Stimulated activated CD4-positive, alpha-beta T cell treated with anti-CD3 and anti-CD28 coated beads, TNF-alpha, amount 100 ng/mL, for 24 hours (primary cell): ENCODE measurements at places on chromosomes 1 and 21.
A peak's percentile ranks its signal among the peaks of the same experiment; 100 is the strongest.

DNA sequence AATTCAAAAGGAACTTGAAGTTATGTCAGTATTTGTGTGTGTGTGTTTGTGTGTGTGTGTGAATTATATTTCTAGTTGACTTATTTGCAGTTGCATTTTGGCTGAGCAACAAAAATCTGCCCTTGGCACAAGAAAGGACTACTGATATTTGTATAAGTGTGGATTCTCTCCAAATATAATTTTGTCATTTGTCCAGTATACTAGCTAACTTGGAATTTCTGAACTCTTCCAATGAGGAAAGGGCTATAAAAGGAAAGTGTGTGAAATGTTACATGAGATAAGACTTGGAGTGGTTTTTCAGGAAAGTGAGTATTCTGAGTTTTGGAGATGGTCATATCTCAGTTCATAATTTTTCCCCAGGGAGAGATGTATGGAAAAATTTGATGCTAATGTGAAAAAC, 1384.1 kb upstream of the B3GALT2 start:
- no peak for DNase-seq

GRCh38 chr1:36656838-36657237, 174.1 kb upstream of the CSF3R start:
- DNase-seq: no peak

GRCh38 chr1:212232090-212232489, 53.1 kb upstream of the PPP2R5A start:
- no peak for DNase-seq

- DNase-seq: no peak
Observed at GRCh38 chr21:34129901-34130715, 56.7 kb downstream of the MRPS6 start.

- DNase-seq: no peak
Observed at GRCh38 chr1:66211521-66211920, 322.4 kb upstream of the SGIP1 start.

- DNase-seq: no peak
Observed at GRCh38 chr1:230122366-230123279, 55.6 kb downstream of the GALNT2 start.

GRCh38 chr1:160607011-160607671, 27.8 kb upstream of the CD84 start:
- DNase-seq: no peak

DNA sequence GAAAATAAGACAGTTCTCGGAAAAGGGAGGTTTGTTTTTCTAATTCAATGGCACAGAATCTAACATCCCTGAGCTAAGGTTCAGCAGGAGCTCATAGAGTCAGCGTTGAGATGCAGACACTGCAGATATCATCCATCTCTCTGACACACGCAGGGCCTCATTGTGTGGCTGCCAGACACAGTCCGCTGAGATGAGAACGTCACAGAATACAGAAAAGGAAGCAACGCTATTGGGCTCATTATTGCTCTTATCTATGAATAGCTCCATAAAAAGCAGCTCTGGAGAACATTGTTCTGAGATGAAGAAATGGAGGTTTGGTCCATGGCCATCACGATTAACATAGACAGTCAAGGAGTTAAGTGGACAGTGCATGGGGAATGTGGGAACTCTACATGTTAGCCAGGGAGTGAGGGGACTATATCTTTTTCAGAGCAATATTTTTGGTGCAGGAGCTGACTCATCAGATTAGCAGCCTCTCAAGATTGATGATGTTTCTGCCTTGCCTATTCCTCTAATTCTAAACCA, 771.6 kb upstream of the CXADR start:
- no peak for DNase-seq

DNA sequence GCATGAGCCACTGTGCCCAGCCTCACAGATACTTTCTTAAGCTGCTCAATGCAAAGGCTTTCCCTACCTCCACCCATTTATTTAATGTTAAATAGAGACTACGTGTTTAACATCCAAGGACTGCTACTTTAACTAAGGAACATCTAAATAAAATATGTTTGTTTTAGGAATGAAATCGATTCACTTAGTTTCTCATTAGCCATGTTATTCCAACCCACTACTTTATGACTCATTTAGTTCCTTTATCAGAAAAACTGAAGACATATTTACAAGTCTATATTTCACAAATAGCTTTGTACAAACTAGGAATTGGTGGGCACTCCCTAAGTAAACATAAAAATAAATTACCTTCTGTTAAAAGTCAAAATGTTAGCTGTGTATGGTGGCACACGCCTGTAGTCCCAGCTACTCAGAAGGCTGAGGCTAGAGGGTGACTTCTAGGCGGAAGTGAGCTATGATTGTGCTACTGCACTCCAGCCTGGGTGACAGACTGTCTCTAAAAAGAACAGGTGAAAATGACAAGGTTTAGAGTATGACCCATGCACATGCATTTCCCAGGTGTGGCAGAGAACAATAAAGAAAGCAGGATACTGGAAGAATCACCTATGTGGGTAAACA, 39.9 kb upstream of the AK4 start:
- no peak for DNase-seq

DNA sequence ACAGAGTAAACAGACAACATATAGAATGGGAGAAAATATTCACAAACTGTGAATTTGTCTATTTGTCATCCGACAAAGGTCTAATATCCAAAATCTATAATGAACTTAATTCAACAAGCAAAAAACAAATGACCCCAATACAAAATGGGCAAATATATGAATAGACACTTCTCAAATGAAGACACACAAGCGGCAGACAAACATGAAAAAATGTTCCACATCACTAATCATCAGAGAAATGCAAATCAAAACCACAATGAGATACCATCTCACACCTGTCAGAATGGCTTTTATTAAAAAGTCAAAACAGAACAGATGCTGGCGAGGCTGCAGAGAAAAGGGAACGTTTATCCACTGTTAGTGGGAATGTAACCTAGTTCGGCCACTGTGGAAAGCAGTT, 72.7 kb downstream of the SMYD3 start:
- DNase-seq: no peak

DNA sequence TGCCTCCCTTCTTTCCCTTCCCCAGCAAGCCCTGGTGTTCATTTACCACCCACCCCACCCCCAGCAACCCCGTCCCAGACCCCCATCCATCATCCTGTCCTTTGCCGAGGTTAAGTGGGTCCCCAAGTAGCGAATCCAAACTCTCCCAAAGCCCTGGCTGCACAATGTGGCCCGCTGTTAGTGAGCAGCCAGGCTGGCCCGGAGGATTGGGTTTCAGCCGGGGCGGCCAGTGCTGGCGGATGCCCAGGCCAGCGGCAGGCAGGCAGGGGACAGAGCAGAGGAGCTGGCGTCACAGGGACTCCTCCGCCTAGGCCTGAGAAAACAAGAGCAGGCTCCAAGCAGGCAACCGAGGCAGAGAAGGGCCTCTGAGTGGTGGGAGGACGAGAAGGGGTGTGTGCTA, 61.4 kb downstream of the EPHB2 start:
- DNase-seq: no peak

DNA sequence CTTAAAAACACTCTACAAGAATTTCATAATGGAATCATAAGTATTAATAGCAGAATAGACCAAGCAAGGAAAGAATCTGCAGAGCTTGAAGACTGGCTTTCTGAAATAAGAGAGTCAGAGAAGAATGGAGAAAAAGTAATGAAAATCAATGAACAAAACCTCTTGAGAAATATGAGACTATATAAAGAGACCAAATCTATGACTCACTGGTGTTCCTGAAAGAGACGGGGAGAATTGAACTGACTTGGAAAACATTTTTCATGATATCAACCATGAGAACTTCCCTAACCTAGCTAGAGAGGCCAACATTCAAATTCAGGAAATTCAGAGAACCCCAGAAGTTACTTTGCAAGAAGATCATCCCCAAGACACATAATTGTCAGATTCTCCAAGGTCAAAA, 85.6 kb downstream of the GDAP2 start:
- no peak for DNase-seq

GRCh38 chr1:85867189-85867588, 159.0 kb upstream of the ZNHIT6 start:
- DNase-seq: no peak

DNA sequence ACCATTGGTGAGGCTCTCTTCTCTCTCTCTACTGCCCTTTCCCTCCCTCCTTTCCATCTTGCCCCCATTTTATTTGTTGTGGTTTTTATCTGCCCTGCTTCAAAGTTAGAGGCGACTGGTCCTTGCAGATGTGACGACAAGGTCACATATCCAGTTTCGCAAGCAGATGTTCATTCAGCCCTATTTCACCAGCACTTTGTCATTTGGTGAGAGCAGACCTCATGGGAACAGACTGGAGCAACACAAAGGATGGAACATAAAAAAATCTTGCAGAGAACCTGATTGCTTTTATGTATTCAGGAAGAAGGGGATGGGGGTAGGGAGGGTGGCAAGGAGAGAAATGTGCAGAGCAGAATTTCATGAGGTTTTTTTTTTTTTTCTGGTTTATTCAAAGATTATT, 84.3 kb downstream of the ELAVL4 start:
- DNase-seq: no peak

- DNase-seq: no peak
Observed at GRCh38 chr1:202264300-202264699, 70.7 kb downstream of the LGR6 start.

- DNase-seq: no peak
Observed at GRCh38 chr1:200343874-200344273, 66.0 kb downstream of the ZNF281 start.

DNA sequence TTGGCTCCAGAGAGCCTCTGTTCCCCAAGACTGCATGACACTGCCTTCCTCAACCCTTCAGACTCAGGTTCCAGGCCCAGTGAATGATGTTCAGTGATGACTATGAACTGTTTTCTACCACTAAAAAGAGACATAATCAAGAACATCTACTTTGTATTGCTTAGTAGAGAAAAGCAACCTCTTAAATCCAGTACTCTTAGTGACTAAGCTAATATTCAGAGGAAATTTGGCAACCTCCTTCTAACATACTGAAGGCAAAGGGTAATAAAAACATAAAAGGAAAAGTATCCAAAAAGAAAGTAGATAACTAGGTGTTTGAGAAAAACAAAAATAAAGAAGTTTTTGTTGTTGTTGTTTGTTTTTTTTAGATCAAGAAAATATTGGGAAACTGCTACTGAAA, 153.3 kb upstream of the RUNX1 start:
- no peak for DNase-seq

- DNase-seq: no peak
Observed at GRCh38 chr1:17618558-17619247, 79.2 kb downstream of the ARHGEF10L start.

GRCh38 chr1:118661769-118662320, 326.3 kb downstream of the TBX15 start:
- no peak for DNase-seq

DNA sequence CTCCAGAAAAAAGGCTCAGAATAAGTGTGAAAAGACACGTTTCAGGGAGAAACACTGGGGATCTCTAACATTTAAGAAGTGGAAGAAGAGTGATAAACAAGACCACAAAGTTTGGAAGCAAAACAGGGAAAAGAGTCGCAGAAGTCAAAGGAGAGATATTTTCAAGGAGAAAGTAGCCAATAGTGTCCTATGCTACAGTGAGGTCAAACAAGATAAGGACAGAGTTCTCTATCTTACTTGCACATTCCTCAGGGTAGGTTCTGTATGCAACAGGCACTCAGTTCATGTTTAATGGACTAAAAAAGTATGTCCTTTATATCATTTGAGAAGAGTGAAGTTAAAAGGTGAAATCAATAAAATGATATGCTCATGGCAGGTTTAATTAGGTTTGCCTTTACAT, 13.8 kb upstream of the EDEM3 start:
- DNase-seq: no peak

GRCh38 chr1:20470194-20470593, 15.8 kb downstream of the CAMK2N1 start:
- no peak for DNase-seq

- no peak for DNase-seq
Observed at GRCh38 chr1:12015001-12015491, 4.3 kb upstream of the MIIP start.

DNA sequence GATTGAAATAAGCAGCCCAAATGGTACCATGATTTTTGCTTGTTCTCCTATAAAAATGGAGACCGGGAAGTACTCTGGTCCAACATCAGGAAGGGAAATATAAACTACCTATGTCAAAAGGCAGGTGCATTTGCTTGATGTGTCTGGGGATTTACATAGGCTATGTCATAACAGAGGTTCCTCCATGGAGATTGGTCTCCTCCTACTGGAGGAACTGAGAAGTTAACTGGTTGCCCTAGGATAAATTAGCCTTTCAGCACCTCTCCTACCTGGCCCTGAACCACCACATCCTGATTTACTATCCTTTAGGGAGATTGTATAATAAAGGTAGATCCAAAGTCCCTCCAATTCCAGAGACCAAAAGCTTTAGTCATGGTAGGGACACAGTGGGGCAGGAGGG, 1109.3 kb upstream of the B3GALT2 start:
- DNase-seq: no peak

GRCh38 chr1:165169028-165169427, 187.5 kb downstream of the LMX1A start:
- DNase-seq: no peak

- DNase-seq: peak; percentile 69
Observed at GRCh38 chr1:161440312-161440894, 64.9 kb upstream of the FCGR2A start.

DNA sequence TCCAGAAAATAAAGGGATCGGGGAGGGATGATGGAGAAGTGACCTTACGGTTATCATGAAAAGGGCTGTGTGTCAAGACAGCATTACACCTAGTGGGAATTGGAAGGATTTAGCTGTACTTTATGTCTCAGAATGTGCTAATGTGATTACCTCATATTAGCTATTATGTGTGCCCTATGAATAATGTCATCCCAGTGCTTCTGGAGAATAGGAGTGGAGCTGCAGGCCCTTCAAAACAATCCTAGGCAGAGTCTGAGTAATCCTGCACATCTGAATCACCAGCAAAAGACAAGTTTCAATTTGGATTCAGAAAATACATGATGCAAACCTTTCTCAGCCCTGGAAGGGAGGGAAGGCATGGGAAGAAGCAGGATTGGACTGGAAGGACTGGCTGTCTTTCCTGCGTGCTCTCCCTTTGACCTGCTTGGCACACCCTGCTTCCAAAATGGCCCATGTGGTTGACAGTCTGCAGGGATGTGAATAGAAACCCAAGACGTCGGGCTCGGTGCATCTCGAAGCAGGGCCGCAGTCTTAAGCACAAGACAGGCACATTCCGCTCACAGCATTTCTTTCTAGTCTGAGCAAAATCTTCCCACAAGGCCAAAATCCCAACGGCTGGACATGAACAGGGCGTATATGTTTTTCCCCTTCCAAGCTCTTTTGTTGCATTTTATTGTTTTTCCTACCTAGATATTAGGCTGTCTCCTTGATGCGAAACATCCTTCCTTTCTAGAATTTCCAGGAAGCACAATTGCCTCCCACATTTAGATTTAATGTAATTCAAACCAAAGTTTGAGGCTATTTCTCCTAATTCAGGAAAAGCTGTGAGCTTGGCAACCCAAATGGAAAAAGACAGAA, 54.3 kb upstream of the TARBP1 start:
- DNase-seq: no peak

DNA sequence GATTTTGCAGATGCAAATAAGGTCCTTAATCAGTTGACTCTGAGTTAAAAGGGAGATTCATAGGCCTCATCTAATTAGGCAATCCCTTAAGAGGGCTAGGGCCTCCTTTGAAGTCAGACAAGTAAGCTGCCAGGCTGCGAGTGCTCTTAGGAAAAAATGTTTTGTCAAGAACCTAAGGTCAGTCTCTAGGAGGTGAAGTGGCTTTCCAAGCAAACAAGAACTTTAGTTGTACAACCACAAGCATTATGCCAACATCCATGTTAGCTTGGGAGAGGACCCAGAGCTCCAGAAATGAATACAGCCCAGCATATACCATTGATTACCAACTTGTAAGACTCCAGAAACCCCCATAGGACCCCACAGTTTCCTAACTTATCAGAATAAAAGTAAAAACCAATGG, 1366.2 kb downstream of the PLA2G4A start:
- DNase-seq: no peak
